ENCODE measurements at places on chromosomes 13 and 19.

GRCh38 chr13:33233547-33233946 is 52.0 kb downstream of the STARD13 start:
- DNase-seq: no peak

DNA sequence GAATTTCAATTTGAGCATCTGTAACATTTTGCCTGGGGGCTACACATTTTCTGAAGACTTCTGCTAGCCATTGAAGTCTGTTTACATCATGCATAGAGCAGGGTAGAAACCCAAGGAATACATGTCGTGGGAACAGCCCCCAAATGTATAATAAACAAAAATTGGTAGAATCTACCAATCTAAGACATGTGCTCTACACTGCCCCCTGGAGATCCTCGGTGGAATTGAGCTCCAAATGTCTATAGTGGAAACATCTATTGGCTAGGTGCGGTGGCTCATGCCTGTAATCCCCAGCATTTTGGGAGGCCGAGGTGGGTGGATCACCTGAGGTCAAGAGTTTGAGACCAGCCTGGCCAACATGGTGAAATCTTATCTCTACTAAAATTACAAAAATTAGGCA is 57.3 kb downstream of the MBD3L2B start:
- DNase-seq: peak; percentile 10

GRCh38 chr13:42028113-42028799 is 20.2 kb upstream of the DGKH start:
- DNase-seq: no peak

- peak; percentile 20 for DNase-seq
These were observed 653 bp downstream of the TMTC4 start for GRCh38 chr13:100673713-100674571.

DNA sequence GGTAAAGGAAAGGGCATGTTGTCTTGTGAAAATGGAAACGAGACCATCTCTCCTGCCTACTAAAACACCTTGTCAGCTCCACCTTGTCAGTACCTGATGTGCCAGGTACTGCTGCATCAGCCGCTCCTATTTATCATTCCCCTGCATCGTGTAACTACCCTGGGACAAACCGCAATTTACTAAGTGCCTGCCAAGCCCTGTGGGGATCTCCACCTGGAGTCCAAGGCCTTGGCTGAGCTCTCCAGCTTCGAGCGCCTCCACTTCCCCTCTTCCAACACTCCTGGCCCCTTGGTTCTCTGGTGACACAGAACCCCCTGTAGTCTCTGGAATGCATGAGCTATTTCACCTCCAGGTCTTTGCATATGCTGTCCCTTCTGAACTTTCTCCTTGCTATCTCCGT is 25.9 kb upstream of the CCNP start:
- DNase-seq: no peak
